ENCODE measurements at places on chromosomes 11 and 22.
A peak's percentile ranks its signal among the peaks of the same experiment; 100 is the strongest.

- no peak for DNase-seq
Measured at GRCh38 chr11:19160847-19161246, 40.9 kb downstream of the CSRP3 start.

DNA sequence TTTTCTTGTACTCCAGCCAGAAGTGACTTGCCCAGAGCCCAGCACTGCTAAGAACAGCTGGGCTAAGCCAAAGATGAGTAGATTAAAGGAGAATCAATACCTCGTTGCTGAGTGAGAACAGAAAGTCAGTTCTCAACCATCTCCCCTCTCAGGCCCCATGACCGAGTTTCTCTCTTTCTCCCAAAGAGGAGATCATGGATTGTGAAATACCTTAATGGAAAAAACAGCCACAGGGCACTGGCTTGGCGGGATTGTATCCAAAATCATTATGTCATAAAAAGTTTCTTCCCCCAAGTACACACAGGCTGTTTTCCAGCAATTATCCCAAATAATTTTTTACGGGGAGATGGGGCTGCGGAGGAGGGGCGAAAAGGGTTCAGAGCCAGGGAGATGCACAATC is 111.8 kb upstream of the TMEM45B start:
- no peak for DNase-seq

DNA sequence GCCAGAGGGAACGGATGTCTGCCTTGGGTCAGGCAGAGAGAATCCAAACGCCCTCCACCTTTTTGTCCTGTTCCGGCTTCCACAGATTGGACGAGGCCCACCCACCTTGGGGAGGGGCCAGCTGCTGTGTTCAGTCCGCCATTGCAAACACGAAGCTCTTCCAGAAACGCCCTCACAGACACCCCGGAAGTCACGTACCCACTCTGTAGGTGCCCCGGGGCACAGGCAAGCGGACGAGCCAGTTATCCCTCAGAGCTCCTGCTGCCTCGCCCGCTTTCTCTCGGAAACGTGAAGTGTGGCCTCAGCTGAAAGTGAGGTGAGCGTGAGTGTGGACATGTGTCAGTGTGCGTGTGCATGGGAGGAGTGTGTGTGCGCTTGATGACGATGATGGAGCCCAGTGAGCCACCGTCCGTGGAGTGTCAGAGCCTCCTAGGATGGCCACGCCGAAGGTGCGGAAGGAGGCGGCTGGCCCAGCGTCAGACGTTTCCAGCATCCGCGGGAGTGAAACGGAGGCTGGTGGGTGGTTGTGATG is 869.2 kb downstream of the TBC1D22A start:
- no peak for DNase-seq

- DNase-seq, result no peak
Measured at GRCh38 chr11:46916286-46917108, 1.9 kb downstream of the LRP4 start.

DNA sequence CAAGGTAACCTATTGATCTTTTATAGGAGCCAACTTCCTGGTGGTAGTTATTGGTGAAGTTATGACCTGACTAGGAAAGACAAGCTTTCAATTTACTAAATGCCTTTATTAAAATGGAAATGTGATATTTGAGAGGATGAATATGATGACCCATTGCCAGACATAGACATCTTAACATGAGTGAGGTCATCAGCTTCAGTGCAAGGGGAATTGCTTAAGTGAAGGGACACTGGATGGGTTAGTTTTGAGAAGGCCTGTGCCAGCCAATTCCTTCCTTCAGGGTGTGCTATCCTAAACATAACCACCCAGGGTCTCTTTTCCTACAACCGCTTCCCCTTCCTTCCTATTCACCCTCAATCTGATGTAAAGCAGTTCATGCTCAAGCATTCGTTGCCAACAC is 21.5 kb downstream of the NAV2 start:
- no peak for DNase-seq

DNA sequence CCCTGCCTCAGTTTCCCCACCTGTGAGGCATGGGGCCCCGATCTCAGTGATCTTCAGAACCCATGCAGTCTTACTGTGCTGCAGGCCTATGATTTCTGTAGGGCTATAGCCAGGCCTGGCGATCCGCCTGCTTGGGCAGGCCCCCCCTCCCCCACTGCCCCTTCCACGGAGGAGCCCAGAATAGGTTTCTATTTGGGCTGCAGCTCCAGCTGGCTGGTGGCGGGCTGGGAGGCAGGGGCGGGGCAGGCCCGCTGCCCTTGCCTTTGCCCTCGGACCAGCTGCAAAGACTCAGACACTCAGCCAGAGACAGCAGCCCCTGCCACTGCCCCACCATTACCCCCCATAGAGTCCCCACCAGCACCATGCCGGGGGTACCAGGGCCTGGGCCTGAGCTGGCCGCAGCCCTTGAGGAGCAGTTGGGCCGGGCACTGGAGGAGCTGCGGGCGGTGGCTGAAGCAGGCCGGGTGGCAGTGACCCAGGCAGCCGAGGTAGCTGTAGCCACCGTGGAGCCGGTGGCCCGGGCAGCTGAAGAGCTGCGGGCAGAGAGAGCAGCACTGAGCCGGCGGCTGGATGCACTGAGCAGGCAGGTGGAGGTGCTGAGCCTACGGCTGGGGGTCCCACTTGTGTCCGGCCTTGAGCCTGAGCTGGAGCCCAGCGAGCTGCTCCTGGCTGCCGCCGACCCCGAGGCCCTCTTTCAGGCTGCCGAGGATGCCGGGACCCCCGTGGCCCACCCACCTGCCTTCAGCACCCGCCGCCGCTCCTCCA is 12.2 kb downstream of the SMTN start:
- DNase-seq, result no peak

DNA sequence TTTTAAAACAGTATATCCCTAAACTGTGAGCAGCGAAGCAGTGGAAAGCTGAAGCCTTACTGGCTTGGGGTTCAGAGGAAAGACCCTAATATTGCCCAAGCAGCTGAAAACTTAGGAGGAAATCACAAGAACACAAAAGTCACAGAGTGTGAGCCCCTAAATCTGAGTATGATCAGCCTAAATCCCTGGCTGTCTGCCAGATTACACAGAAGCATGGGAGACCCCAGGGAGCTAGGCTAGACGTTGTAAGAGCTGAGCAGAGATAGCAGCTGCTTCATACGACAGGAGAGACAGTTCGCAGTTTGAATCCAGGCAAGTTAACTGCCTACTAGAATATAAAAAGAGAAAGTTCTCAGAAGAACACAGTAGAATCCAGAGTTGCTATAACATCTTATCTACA is 81.2 kb downstream of the PACS1 start:
- no peak for DNase-seq

- DNase-seq, result no peak
Measured at GRCh38 chr22:50678651-50679521, 6.3 kb downstream of the SHANK3 start.

DNA sequence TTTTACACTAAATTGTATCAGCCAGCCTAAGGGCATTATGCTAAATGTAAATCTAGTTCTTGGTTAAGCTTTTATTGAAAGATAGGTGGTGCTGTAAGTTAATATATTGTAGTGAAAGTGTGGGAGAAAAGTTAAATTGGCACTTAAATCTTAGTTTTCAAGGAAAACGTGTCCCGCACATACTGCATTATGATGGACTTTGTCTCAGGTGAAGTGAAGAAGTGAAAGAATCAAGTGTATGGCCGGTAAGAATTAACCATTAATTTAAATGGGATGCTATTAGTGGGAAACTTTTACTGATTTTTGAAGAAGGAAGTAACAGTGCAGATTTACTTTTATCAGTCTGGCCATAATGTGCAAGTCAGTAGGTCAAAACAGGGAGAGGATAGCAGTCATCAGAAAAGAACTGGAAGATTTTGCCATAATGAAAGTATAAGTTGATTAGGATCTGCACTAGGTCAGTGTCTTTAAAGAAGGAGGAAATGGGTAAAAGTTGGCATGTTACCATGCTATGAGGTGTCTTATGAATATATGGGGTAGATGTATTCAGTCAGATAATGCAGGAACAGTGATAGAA is 81.6 kb downstream of the PDHX start:
- DNase-seq, result peak; percentile 14

DNA sequence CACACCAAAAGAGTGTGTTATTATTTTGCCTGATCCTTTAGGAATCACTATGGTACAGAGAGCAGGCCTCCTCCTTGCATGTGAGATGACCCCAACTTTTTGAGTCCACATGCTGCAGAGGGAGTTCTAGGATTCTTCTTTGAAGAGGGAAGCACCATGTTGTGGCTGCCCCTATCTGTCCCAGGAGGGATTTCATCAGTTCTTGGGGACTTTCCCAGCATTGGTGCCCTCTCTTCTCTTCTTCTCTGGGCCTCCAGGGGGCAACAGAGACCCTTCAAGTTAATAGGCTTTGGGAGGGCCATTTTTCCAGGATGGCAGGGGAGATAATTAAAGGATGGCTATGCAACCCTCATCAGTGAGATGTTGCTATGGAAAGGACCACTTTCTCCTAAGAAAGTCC is 3.6 kb downstream of the MMP1 start:
- DNase-seq, result no peak

GRCh38 chr11:108727665-108728064 is 62.8 kb downstream of the DDX10 start:
- no peak for DNase-seq

DNA sequence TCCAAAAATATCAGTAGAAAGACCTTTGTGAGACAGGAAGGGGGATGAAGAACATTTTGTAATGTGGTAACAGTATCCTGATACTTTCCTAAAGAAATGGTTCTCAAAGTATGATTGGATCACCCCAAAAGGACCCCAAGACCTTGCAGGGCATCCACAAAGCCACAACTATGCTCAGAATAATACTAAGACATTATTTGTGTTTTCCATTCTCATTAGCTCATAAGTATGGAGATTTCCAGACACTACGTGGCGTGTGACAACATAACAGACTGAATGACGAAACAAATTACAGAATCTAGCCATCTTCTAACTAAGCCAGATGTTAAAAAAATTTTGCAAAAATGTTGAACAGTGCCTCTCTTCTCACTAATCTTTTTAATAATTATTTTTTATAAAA is 24.9 kb downstream of the CHEK2 start:
- DNase-seq, result no peak

DNA sequence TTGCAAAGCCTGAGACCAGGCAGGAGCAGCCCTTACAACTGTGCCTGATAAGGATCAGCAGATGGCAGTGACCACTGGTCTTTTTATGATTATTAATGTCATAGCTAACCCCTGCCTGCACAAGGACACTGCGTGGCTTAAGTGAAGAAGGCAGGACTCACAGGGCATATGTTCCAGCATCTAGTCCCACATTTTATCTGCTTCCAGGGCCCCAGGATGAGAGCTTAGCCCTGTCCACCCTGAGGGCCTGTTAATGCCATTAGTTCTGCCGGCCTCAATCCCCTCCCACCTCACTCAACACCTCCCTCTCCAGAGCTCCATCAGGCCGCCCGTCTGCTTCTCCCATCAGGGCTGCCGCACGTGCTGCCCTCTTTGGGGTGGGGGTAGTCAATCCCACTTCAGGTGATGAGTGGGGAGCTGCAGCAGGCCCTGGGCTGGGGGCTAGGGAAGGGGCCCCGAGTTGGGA is 33.1 kb upstream of the TSPAN18 start:
- DNase-seq, result no peak

DNA sequence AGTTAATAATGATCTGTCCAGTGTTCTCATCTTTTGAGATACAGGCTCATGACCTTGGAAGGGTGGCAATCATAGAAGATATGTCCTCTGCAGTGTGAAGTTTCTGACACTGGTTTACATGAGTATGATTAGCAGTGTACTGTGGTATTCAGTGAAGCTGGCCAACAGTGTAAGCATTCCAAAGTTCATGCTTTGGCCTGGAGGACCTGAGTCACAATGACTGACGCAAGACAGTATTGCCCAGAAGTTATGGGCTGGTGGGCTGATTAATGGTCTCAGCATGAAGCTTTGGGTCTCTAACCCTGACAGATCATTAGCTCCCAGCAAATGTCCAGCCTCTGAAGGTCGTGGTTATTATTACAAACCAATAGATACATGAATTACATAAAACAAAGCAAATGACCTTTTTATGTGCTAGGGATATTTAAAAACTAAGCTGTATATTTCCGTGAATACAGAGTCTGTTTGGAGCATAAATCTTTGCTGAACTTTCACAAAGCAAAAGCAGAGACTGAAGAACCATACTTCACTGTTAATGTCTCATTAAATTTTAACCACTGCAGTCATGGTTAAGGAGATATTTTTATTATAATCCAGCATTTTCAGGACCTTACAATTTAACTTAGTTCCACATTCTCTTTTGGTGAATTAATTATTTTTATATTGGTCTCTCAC is 28.3 kb upstream of the USP47 start:
- DNase-seq, result no peak

All from CD4-positive, alpha-beta T cell treated with Interleukin-6 at 100 ng/mL for 8 hours (primary cell).